ENCODE measurements at places on chromosomes 7 and 10.

GRCh38 chr10:131979821-131980270, 1.9 kb downstream of the BNIP3 start:
- no peak for DNase-seq

- no peak for DNase-seq
These were observed 35.3 kb upstream of the PROSER2 start for GRCh38 chr10:11787846-11788245.

- no peak for DNase-seq
These were observed 67.9 kb downstream of the CDK1 start for GRCh38 chr10:60846173-60846572.

- DNase-seq, result no peak
These were observed 198.8 kb downstream of the GRID1 start for GRCh38 chr10:86167762-86168128.

GRCh38 chr7:18566829-18567228, 71.3 kb downstream of the HDAC9 start:
- no peak for DNase-seq

DNA sequence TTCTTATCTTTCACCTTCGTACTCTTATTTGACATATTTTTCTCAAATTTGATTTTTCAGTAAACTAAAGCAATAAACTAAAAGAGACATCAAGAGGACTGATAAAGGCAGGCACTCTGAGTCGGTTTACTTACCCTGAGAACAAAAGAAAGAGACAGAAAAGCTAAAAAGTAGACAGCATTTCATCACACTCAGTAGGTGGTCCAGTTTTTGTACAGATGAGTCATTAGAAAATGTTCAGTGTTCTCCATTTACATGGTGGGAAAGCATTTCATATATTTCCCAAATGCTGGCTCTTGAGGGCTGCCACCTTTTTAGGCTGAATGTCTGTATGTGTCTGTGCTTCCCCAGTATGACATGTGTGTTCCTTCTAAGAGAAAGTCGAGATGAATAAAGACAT, 52.7 kb downstream of the NHLRC2 start:
- DNase-seq, result no peak

DNA sequence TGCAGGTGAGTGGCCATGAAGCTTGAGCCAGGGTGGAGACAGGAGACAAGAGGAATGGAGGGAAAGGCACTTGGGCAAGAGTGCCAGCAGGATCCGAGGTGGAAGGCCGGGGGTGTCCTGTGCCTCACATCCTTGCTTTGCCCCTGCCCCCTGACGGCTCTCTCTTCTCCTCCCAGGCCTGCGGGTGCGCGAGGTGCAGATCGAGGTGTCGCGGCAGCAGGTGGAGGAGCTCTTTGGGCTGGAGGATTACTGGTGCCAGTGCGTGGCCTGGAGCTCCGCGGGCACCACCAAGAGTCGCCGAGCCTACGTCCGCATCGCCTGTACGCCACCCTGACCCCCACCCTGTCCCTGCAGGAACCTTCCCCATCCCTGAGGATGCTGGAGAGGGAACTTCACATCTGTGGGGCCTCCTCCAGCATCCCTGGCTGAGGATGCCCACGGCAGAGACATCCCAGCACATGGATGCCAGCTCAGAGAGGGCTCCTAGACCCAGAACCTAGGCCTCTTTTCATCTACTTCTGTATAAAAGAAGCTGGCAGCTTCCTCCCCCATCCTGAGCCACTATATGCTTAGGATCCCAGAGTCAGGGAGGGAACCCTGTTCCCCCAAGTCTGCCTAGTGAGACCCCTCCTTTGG, 34.4 kb upstream of the SLC29A3 start:
- no peak for DNase-seq

GRCh38 chr7:84704380-84704779, 482.5 kb downstream of the SEMA3D start:
- no peak for DNase-seq

GRCh38 chr10:53013201-53013810, 240.7 kb upstream of the MBL2 start:
- peak; percentile 22 for DNase-seq

- no peak for DNase-seq
These were observed 15.5 kb upstream of the WNT16 start for GRCh38 chr7:121313220-121313792.

Measured in bone marrow (tissue), 2 donors.